Heart right ventricle (tissue), 16 donors: ENCODE measurements at places on chromosomes 4 and X.

DNA sequence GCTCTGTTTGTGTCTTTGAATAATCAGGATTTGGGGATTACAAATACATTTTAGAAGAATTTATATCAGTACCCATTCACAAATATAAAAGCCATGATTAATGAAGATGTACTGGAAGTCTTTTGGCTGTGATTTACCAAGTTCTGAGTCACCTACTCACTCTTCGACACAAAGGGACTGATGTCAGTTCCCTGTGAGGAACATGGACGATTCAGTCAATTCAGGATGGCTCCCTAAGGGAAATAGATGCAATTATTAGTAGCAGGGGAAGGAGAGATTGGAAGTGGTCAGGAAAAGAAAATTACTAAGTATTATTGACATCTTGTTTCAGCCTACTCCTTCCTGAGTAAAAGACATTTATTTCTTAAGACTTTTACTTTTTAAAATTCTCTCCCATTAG is 550.7 kb upstream of the SLIT2 start:
- DNase-seq = no peak

DNA sequence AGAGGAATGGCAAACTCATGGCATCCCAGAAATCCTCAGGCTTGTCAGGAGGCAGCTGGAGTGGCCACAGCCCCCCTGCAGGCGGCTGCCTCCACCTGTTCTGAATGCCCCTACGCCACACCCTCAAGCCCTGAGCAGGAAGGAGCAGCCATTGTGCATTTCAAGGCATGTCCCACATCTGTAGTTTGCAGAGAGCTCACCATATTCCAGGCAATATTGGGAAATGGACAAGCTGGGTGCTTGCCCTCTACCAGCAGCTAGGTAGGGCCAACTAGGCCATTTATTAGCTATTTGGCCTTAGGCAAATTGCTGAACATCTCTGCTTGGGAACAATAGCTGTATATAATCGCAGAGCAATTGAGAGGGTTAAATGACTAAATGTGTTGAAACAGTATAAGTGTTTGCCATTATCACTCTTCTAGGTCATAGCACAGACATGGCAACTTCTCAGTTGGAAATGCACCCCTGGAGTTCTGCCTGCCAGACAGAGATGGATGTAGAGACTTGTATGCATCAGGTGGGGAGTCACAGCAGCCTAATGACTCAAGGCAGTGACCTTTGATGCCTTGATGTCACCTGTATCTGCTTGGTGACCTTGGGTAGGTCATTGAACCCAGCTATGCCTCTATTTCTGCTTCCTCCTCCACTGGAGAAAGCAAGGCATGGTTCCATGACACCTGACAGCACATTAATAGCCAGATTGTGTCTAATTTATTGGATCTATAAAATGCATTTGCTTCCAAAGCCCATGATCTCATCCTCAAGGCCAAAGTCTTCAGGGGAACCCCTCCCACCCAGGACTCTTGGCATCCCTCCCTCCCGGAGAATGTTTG is 52.8 kb downstream of the FHDC1 start:
- DNase-seq = no peak

GRCh38 chrX:19855700-19856381 is 31.6 kb downstream of the SH3KBP1 start:
- DNase-seq = no peak

- no peak for DNase-seq
Measured at GRCh38 chrX:78838709-78839108, 91.2 kb downstream of the LPAR4 start.

- no peak for DNase-seq
Measured at GRCh38 chr4:156408749-156409148, 455.1 kb upstream of the CTSO start.

- DNase-seq = no peak
Measured at GRCh38 chr4:185165605-185166063, 22.6 kb downstream of the SLC25A4 start.

GRCh38 chr4:155587766-155588165 is 78.9 kb upstream of the GUCY1A1 start:
- no peak for DNase-seq

GRCh38 chr4:152117520-152117919 is 356.7 kb upstream of the GATB start:
- DNase-seq = no peak

DNA sequence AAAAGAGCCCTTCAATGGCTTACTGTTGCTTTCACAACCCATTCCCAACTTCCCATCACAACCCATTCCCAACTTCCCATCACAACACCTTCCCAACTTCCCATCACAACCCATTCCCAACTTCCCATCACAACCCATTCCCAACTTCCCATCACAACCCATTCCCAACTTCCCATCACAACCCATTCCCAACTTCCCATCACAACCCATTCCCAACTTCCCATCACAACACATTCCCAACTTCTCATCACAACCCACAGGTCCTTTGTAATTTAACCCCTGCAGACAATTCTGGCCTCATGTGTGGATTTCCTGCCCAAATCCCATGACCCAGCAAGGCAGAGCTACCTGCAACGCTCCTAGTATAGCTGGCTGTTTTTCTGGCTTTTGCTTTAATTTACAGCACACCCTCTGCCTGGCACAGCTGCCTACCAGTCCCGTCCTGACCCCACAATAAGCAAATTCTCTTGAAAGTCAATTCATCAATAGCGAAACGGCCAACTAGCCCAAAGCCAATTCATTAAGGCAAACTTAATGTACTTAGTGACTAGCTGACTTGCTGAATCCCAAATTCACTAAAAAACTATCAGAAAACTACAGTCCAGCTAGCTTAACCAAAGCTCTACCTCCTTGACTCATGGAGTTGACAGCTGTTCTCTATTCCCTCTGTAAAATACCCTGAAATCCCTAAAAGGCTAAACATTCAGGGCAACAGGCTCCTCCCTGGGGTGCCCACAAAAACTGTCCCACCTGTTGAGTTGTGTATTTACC is 75.6 kb downstream of the AFAP1 start:
- no peak for DNase-seq

GRCh38 chr4:64271601-64272081 is 137.6 kb downstream of the TECRL start:
- peak; percentile 18 for DNase-seq
